Osteoblast (primary cell): ENCODE measurements at places on chromosomes 5 and 9.

- peak; percentile 86 for DNase-seq
These were observed 18.7 kb downstream of the XRCC4 start for GRCh38 chr5:83095957-83096539.

- no peak for DNase-seq
These were observed 52.1 kb upstream of the FAM169A start for GRCh38 chr5:74918232-74918669.

DNA sequence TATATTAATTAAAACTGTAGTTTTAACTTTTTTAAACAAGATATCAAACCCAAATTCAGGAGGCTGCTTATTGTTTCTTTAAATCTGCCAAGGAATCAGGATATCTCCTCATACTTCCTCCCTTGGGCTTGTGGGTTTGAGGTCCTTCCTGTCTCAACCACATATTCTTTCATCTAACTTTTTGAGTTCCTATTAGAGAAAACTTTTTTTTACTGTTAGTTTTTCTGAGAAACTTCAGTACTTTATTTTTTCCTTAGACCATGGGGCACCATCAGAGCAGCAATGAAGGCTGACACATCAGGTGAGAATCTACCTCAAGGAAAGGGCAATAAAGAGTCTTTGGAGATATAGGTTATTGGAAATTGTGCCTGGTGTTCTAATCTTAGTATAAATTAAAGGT lies 56.7 kb downstream of the TSSK1B start:
- DNase-seq: no peak

- DNase-seq: peak; percentile 53
These were observed 47.8 kb downstream of the RNF145 start for GRCh38 chr5:159161361-159162214.

DNA sequence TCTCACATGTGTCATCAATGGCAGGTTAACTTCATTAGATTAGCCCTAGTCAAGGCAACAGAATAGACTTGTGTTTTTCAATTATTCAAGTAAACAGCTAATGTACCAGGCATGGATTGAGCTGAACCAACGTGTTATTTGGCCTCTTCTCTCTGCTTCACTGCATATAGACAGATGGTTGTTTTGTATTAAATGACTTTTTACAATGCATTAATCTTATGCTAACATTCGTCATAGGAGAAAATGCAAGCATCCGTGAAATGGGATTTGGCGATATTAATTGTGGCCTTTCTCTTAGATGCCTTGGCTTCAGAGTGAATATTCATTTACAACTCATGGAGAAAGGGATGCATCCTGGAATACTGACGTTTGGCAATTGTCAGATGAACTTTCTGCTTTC lies 208.0 kb downstream of the KCTD16 start:
- no peak for DNase-seq
